ENCODE measurements at places on chromosomes 13 and 19.

- DNase-seq, result peak; percentile 73
These were observed 1.6 kb downstream of the PLEKHG2 start for GRCh38 chr19:39413911-39414608.

- no peak for DNase-seq
These were observed 33.2 kb downstream of the ZNF473 start for GRCh38 chr19:50059045-50059444.

DNA sequence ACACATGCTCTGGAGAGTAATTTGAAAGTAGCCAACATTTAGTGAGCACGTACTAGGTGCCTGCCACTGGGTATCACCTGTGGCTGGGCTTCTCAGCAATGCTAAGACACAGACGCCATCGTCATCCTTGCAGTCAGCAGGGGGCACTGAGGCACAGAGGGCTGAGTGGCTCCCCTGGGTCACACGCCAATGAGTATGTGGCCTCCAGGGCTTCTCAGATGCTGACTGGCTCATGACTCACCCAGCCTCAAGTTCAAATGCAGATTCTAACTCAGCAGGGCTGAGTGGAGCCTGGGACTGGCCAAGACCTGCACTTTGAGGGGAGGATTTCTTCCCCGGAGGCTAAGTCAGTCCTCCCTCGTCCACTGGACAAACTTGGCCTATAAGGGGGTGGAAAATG lies 115.1 kb upstream of the CACNA1A start:
- DNase-seq, result peak; percentile 22

DNA sequence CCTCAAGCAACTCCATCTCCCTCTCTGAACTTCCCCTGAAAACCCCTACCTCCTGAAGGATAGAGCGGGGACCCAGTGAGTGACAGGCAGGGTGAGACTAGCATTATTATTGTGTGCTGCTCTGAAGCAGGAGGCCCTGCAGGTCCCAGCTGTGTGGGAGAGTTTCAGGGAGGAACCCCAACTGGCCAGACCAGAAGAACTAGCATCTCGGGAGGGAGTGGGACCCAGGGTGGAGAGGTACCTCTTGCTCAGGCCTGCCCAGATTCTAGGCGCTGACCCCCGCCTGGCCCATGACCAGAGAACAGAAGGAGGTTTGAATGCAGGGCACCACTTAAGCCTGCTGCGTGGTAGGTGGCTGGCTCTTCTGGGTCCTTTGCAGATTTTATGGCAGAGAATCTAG lies 5.7 kb upstream of the LYPD3 start:
- no peak for DNase-seq

DNA sequence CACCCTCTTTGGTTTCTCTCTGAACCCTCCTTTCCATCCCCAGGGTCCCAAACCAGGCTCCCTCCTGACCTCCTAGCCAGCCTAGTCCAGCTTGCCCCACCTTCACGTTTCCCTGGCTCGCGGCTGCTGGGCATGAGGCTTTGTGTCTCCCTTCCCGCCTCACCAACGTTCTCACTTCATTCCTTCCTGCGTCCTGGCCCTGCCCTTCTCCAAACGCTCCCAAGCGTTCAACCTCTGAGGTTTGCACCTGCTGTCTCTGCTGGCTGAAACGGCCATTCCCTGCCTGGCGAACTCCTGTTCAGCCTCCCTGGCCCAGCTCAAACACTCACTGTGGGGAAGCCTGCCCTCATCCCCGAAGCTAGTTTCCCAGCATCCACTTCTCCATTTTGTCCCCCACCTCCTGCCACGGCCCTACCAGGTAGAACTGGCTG lies 12.4 kb downstream of the EPS8L1 start:
- DNase-seq, result no peak
